GM12878 (cell line): ENCODE measurements at places on chromosomes 13 and 19.

- DNase-seq, result peak; percentile 91
Observed at GRCh38 chr19:17125062-17125727, 49.6 kb downstream of the MYO9B start.

DNA sequence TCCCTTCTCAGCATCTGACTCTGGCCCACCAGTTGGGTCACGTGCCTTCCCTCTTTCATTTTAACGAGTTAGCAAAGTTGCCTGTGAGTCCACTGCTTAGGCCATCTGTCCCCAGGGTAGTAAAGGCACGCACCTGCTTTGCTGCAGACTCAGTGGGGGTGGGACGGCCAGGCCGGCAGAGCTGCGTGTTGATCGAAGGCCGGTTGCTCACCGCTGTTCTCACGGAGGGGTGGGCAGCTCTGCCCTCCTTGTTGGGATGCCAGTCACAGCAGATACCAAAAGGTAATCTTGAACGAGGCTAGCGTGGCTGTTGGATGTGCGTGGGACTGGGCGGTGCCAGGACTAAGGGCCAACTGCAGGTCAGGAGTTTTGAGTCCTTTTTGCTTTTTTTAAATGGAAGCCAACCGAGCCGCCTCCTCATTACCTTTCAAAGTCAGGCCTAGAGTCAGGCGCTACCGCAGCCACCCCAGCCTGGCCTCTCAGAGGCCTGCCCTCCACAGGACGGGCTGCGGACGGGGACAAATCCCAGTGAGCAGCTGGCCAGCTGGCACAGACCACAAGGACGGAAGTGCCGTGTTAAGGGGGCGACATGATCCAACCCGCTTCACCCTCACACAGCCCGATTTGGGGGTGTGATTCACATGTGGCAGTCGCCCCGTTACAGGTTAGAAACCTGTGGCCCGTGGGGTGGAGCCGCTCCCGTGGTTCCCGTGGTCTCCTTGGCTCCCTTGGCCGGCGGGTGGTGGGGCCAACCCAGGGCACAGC lies 20.6 kb downstream of the ADPRHL1 start:
- no peak for DNase-seq

- DNase-seq, result no peak
Observed at GRCh38 chr19:35347930-35348298, 212 bp downstream of the FFAR1 start.

DNA sequence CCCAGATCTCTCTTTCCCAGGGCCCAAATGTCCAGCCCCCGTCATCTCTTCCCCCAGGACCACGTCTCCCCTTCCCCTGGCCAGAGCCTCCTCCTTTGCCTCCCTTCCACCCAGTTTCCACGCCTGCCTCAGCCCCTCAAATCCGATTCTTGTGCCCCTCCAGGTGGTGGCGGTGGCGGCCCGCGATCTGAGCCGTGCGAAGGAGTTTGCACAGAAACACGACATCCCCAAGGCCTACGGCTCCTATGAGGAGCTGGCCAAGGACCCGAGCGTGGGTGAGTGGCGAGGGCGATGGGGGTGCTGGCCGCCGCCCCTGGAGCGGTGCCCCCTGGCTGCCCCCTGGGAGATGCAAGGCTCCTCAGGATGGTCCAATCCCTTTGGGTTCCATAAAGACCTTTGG lies 1.3 kb downstream of the DHDH start:
- DNase-seq, result no peak

DNA sequence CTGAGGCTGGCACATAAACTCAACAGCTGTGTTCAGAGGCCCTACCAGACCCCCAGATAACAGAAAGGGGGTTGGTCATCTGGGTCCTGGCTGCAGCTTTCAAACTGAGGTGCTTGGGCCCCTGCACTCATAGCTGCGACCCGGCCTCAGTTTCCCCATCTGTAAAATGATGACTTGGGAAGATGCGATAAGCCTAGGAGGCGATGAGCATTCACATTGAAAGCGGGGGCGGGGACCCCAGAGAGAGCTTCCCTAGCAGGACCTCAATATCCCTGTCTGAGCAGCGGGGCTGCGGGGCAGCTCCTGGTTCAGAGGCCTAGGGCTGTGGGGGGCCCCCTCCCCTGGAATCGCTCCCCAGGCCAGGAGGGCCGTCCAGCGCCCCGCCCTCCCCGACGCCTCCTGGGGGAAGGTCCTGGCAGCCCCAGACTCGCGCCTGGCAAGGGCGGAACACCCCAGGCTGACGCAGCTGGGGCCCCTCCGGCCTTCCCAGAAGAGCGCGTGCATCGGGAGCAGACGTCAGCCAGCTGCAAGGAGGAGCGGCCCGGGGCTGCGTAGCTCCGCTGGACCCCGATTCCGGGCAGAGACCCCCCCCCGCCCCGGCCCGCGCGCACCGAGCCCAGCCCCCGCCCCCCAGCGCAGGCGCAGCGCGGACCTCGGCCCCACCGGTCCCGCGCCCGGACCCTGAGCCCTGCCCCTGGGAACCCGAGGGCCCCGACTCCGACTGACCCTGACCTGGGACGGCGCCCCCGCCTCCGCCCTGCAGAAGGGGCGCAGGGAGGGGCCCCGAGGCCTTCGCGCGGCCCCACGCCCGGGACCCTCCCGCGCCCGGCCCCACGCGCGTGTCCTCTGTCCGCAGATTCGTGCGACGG lies 3.5 kb downstream of the FSTL3 start:
- DNase-seq, result no peak

- DNase-seq, result no peak
Observed at GRCh38 chr19:49701271-49701786, 10.4 kb downstream of the CPT1C start.

GRCh38 chr13:40792284-40793051 lies 3.1 kb downstream of the SLC25A15 start:
- no peak for DNase-seq

DNA sequence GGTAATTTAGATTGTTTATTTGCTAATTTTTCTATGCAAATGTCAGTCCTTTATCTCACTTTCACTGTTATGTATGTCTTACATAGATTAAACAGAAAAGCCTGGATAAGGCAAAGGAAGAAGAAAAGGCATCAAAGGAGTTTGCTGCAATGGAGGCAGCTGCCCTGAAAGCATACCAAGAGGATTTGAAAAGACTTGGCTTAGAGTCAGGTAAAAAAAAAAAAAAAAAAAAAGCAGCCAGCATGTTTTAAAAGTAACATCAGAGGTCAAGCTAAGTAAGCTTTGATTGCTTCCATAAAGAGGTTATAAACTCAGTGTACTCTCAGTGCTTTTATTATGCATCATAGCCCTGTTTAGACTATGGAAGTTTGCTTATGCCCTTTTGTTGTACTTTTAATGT lies 3.8 kb downstream of the WBP4 start:
- DNase-seq, result no peak

DNA sequence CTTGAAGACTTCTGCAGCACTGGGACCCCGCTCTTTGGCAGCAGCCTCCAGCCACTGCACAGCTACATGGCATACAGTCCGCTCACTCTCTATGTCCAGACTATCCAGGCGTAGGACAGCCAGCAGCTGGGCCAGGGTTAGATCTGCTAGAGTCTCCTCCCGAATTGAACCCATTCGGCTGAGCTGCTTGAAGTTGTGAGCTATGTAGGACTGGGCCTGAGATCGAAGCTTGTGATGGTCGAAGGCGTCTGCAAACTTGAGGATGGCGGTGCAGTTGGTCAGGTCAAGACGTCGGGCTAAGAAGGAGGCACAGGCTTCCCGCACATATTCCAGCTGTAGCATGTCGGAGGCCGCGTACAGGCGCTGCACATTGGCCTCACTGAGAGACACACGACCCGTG lies 900 bp downstream of the KBTBD7 start:
- no peak for DNase-seq

DNA sequence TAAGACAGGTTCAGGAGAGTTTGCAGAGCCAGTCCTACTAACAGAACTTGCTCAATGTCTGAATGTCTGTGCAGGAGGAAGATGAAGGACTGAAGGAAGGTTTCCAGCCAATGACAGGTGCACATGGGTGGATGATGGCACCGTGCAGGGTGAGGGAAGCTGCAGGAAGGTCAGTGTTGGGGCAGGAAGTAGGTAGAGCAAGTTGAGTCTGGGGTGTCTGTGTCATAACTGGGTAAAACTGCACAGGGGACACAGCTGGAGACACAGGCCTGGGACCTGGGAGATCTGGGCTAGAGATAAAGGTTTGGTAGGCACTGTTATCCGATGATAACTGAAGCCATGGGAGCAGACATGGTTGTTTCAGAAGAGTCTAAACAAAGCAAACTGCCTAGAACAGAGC lies 116.9 kb downstream of the USP12 start:
- no peak for DNase-seq

DNA sequence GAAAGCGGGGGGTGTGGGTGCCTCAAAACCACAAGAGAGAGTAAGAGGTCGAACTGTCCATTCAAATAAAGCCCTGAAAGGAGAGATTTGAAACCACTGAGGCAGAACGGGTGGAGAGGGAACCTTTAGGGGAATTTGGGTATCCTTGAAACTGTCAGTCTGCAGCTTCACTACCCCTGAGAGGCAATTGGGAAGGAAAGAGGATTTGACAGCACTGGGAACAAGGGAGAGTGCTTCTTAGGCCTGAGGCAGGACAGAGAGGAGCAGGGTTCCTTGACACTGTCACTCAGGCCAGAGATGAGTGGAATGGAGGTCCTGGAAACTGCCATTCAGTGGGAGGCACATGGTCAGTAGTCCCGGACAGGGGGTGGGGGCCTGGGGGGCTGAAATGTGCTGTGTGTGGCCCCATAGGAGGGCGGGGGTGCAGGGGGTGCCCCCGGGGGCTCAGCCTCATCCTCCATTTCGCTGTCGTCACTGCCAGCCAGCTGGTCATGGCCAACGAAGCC lies 5.0 kb downstream of the GFY start:
- DNase-seq, result no peak

DNA sequence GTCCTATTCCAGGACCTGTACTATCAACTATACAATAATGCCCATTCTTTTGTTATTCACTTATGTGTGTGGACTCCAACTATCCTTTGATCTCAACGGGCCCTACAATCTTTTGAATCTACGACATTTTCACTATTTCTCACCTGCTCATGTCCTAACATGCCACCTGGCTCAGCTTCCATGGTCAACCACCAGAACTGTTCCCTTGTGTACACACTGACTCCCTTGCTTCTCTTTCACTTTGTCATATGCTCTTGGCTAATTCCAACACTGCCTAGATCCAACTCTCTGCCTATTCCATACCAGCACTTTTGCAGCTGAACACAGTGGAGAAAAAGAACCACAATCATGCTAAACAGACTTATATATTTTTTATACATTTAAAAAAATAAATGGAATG lies 53.1 kb downstream of the MICU2 start:
- DNase-seq, result no peak

DNA sequence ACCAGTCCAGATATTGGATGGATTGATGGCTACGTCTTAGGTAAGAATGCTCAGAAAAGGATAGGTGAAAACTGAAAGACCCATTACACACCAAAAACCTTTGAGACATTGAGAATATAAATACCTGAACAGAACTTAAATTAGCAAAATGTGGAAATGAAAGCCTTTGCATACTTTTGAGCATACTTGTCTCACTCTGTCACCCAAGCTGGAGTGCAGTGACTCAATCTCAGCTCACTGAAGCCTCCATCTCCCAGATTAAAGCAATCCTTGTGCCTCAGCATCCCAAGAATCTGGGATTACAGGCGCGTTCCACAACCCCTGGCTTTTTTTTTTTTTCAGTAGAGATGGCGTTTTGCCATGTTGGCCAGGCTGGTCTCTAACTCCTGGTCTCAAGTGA lies 695.3 kb downstream of the DACH1 start:
- DNase-seq, result no peak

- DNase-seq, result peak; percentile 51
Observed at GRCh38 chr19:12293777-12294248, 870 bp downstream of the ZNF44 start.

- no peak for DNase-seq
Observed at GRCh38 chr19:42655748-42656147, 61.0 kb upstream of the CEACAM8 start.

- DNase-seq, result no peak
Observed at GRCh38 chr19:51120160-51120559, 4.5 kb upstream of the SIGLEC9 start.

DNA sequence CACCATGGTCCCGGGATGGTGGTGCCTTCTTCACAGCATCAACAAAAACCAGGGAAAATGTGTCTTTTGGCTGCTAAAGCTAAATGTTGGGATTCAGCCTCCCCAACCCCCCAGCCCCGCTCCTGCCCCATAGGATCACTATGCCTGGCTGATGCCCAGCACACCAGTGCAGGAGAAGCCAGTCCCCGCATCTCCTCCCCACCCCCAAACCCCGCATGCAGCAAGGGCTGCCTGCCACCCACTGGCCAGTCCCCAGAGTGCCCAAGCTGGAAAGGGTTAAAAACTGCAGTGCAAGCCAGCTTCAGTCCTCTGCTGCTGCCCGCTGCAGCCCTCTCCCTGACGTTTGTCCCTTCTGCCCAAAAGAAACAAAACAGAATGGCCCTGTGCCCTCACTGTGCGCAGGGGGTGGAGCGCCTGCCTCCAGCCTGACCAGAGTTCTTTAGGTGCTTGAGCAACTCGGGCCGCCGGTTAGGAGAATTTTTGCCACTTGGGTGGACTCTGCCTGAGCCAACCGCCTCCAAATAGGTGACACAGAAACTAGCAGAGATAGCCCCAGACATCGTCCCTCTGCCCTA lies 3.7 kb downstream of the CALM3 start:
- no peak for DNase-seq

- DNase-seq, result peak; percentile 73
Observed at GRCh38 chr19:1259206-1259875, 9.8 kb upstream of the CIRBP start.

- no peak for DNase-seq
Observed at GRCh38 chr19:55688422-55689218, 13.6 kb downstream of the EPN1 start.

DNA sequence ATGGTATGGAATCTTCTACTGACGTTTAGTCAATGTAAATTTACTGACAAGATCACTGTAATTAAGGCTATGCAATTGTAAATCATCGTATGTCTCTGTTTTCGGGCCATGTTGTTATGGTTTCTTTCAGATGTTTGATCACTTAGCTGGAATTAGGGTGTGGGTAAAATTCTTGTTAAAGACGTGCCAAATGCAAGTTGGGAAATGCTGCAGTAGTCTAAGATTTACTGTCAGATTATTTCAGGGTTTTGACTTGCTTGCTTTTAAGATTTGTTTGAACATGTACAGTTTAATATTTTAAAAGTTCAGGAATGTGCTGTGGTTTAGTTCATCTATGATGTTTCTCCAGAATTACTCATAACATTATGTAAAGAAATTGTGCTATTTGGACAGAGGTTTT lies 10.8 kb downstream of the NDFIP2 start:
- DNase-seq, result no peak

DNA sequence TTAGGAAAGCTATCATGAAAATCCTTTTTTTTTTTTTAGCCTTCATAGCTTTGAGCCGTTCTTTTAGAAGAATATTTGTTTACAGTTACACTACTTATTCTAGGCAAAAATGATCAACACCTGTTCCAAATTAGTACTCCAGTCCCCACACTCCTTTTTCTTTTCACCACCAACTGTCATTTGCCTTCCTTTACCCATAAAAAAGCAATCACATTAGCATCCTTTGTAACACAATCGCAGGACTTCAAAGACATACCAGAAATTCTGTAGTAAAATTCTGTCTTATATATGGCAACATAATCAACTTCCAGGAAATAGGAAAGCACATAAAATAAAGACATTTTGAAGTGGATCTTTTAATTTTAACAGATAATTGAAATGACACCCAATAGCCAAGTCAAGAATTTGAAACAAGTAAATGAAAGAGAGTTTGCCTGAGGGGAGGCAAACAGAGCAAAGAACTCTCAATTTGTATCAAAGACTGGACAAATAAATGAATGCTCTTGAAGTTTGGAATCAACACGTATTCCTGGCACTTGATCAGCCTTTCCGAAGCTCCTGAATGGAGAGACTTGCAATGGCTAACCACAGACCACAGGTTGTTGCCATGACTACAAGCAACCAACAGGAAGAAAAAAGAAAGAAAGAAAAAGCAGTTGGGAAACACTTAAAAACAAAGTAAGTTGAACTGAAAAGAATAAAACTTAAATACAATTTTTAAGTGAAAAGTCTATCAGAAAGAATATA lies 206.8 kb downstream of the PCDH9 start:
- DNase-seq, result no peak
